ENCODE measurements at places on chromosomes 11 and 22. TPM values are rescaled to one million over a fixed set of nuclear protein-coding genes. Genes with fewer than 3 reads are reported as not detected.

PTPN5 gene
- not detected for total RNA-seq

DNA sequence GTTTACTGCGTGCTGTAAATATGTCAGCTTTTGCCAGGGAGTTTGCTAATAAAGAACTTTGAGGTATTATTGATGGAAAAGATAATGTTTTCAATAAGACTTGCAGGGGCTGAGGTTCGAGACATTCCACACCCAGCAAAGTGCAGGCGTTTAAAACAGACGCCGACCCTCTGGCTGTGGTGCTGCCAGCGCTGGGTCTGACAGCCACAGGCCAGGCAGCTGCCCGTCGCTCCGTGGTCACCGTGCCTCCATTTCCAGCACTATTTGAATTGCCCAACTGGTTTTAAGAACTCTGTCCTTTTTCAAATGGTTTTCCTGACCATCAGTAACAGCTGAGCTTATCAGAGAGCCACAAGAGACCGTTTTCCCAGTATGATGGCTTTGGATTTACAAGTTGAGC lies 28.1 kb upstream of the ALX4 start:
- DNase-seq, result no peak

TEX12 gene
- not detected for total RNA-seq

DNA sequence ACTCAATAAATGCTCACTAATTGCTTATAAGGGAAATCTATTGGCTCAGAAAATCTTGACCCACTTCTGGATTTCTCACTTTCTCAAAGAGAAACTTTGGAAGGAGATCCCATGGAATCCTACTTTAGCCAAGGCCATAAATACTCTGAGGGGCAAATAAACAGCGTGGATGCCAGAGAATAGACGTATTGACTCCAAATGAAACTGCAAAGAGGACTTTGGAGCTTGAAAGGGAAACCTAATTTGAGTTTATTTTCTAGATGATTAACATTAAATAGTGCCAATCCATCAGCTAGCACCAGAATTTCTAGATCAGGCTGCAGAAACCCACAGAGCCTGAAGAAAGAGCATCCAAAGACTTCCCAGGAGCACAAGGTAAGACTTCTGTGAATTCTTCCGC lies at the start of gene MS4A18:
MS4A18 (plus strand) TSS at position 301 of the 400 bp plus-strand sequence.
- DNase-seq, result no peak

GRCh38 chr11:69995697-69996096 lies 82.4 kb upstream of the ANO1 start:
- DNase-seq, result no peak

DNA sequence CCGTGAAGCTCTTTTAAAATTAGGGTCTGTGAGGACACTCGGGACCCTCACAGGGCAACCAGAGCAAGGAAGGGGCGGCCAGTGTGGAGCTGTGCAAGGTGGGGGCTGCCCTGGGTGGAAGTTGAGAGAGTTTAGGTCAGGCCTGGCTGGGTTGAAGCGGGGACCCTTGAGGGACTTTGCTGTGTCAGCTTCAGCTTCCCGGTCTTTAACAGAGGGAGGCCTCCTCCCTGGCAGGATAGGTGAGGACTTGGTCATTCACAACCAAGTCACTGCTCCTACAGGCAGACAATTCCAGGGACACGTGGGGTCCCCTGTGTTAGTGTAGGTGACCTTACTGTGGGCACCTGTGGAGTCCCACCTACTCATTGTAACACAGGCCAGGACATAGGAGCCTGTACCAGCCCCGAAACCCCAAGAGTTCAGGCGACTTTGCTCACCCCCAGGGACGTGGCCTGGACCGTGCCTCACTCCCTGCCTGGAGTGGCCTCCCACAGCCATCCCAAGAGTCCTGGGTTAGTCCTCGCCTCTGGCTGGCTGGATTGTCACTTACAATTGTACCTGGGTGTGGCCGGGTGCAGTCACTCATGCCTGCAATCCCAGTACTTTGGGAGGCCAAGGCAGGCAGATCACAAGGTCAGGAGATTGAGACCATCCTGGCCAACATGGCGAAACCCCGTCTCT lies 18.8 kb upstream of the ARHGAP8 start:
- no peak for DNase-seq

GRCh38 chr11:126186708-126187529 lies 24.5 kb downstream of the RPUSD4 start:
- DNase-seq, result no peak

GRCh38 chr22:39877079-39877845 lies 16.3 kb downstream of the ENTHD1 start:
- DNase-seq, result no peak

- peak; percentile 31 for DNase-seq
Measured at GRCh38 chr11:68643585-68643984, 40.8 kb upstream of the GAL start.

GRCh38 chr11:122032317-122032716 lies 83.7 kb downstream of the BLID start:
- DNase-seq, result no peak

GRCh38 chr11:74203966-74204365 lies 32.9 kb downstream of the PPME1 start:
- no peak for DNase-seq

DNA sequence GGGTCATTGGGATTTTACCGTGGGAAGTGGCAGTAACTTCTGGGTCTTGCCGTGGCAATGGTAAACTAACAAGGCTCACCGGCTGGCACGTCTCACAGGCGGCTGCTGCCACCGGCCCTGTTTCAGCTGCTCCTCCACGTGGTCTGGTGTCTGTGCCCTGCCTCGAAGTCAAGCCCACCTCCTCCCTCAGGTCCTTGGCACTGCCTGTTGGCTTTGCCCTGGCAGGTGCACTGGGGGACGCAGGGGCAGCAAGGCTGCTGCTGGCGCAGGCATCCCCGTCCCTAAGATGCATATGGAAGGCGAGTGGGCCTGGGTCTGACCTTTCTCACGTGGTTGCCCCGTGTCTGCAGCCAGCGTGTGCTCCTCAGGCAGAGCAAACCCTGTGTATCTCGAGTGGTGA lies 783.6 kb downstream of the BRD1 start:
- no peak for DNase-seq

- DNase-seq, result peak; percentile 76
Measured at GRCh38 chr11:120303004-120303637, 22.0 kb upstream of the TLCD5 start.

- no peak for DNase-seq
Measured at GRCh38 chr11:42571131-42571877, 740.5 kb upstream of the API5 start.

GRCh38 chr22:23242473-23243001 lies 62.2 kb downstream of the BCR start:
- DNase-seq, result no peak

DKK3 gene
- 274 TPM for total RNA-seq

DNA sequence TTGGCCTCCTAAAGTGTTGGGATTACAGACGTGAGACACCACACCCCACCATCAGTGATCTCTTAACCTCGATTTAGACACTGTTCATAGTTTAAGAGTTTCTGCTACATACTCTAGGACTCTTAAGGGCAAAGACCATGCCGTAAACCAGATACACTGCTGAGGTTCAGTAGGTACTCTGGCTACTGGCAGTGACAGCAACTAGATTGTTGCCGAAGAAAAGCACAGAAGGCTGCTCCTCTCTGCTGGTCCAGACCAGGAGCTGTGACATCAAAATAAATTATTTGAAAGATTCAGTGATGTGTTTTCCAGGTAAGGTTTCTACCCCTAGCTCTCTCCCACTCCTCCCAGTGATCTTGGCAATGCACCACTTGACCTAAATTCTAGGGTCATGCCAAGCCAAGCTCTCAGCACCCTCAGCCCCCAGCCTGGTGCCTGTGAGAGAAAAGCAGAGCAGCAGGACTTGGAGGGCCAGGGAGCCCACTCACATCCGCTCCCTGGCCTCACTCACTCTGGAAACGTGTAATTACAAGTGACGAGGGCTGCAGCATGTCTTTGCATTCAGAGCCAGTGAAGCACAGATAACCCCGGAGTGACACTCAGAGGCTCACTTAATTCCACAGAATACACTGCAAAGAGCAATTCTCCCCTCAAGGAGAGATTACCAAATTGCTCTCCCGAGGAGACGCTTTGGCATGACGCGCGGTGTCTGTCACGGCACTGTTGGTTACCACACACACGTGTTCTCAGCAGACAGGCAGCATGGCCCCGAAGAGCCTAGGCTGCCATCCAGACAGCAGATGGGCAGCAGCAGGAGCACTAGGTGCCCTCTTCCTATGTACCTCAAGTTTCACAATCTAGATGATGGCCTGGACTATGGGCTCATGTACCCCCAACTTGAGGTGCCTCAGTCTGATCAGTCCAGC lies 96.9 kb upstream of the PITPNB start:
- no peak for DNase-seq

RAC2 gene
- 3.5 TPM for total RNA-seq

- peak; percentile 83 for DNase-seq
Measured at GRCh38 chr22:37316875-37317371, 34.6 kb downstream of the CYTH4 start.

- DNase-seq, result peak; percentile 18
Measured at GRCh38 chr11:106381895-106382294, 304.4 kb downstream of the AASDHPPT start.

GRCh38 chr11:115693002-115693401 lies 188.8 kb upstream of the CADM1 start:
- no peak for DNase-seq

- DNase-seq, result peak; percentile 91
Measured at GRCh38 chr22:35477911-35478582, 62.6 kb upstream of the RASD2 start.

OR2AT4 gene
- not detected for total RNA-seq

GRCh38 chr11:130840679-130841078 lies 75.6 kb downstream of the SNX19 start:
- DNase-seq, result no peak

DNA sequence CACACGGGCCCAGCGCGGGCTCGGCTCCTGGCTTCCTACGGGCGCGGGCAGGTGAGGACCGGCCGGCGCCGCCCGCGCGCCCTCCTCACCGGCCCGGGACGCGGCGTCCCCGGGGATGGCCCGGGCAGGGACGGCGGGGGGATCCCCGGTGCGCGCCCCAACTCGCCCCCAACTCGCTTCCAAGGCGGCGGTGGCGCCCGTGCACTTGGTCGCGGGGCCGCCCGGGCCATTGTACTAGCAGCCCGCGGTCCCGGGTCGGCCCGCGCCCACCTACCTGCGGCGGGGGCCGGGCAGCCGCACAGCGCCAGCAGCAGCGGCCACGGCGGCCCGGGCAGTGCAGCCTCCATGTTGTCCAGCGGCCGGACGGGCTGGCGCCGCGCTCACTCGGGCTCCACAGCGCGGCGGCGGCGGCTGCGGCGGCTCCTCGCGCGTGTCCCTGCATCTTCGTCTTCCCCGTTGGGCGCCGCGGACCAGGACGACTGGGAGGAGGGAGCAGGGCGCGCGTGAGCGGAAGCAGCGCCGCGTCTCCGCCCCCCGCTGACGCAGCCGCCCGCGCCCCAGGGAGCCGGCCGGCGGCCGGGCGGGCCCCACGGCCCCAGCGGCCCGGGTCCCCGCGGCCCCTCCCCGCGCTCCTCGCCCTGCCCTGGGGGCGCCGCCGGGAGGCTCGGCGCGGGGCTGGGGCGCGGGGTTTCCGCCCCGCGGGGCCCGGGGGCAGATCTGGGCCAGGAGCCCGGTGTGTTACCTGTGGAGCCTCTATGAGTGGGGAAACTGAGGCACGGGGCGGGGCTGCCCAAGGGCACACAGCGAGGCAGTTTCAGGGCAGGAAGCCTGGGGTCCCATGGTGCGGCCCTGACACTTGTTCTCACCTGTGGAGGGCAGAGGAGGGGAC lies 159.3 kb upstream of the GRK3 start:
- DNase-seq, result no peak

BARX2 gene
- total RNA-seq, result 0.10 TPM

GRCh38 chr11:120932305-120932915 lies 91.5 kb upstream of the TBCEL start:
- DNase-seq, result no peak

DNA sequence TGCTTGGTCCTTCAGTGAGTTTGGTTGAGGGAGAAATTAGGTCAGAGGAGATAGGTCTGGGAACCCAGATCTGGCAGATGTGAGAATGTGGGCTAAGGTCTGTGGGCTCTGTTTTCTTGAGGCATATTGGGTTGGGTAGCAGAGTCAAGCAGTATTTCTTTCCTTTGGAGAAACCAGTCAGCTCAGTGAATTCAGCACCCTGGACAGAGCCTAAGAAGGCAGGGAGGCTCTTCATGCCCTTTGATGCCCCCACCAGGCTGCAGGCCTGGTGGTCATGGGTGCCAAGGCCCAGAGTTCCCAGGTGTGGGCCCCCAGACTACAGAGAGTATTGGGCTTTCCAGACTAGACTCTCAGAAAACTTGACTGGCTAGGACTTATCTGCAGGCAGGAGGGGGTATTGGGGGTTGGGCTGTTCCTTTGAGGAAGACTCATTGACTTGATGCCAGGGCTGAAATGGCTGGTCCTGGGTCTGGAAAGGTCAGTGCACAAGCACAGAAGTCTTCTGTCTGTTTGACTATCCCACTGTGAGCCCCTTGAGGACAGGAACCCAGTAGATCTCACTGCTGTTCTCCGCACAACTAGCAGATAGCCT lies 45.3 kb upstream of the NECTIN1 start:
- peak; percentile 7 for DNase-seq

DNA sequence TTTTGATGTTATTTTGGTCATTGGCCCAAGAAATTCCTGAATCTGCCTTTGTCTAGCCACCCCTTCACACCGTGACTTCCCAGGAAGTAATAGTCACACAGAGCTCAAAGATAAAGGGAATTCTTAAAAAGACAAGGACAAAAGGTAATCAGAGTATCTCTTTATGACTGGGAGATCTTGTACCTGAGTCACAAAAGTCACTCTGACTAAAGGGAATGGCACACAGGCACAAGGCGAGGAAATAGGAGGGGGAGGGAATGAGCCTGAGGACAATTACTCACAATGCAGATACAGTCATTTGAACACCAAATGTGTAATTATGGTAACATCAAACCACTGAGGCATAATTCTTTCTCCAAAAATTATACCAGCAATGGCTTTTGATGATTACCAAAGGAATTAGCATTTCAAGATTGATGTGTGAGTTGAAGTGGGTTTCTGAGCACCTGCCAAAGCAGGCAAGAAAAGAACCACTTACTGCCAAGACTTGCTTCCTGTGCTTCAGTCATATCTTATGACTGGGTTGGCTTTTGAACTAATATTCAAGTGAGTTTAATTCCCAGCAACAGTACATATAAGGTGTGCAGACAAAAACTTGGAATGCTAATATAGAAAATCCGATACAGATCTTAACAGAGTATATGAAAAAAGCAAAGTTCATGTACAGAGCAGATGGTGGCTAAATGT lies 856.4 kb downstream of the LRRC4C start:
- peak; percentile 64 for DNase-seq

DEUP1 gene
- not detected for total RNA-seq

DNA sequence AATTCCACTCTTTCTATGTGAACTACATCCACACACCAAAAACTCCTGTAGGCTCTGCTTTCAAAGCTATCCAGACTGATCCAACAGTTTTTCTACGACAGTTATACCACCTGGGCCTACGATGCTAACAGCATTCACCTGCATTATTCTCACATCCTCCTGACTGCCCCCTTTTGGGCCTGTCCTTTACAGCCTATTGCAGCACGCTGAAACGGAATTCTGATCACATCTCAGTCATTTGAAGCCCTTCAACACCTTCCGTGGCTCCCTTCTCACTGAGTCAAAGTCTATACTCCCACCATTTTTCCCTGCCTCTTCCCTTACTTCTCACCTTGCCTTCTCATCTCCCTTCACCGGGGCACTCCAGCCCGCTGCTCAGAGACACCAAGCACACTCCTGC lies 791.3 kb upstream of the KIRREL3 start:
- no peak for DNase-seq

OR5P2 gene
- total RNA-seq, result 0.10 TPM
